Activated naive CD4-positive, alpha-beta T cell treated with anti-CD3 and anti-CD28 coated beads for 36 hours (primary cell): ENCODE measurements at places on chromosomes 3 and 15. TPM values are rescaled to one million over a fixed set of nuclear protein-coding genes. Genes with fewer than 3 reads are reported as not detected.

Gene MFGE8
- 28.2 TPM for total RNA-seq

Gene LMAN1L
- total RNA-seq: not detected

Gene RSRC1
- 48.4 TPM for total RNA-seq

Gene STX19
- total RNA-seq: not detected

Gene ABI3BP
- not detected for total RNA-seq

Gene GASK1A
- not detected for total RNA-seq

DNA sequence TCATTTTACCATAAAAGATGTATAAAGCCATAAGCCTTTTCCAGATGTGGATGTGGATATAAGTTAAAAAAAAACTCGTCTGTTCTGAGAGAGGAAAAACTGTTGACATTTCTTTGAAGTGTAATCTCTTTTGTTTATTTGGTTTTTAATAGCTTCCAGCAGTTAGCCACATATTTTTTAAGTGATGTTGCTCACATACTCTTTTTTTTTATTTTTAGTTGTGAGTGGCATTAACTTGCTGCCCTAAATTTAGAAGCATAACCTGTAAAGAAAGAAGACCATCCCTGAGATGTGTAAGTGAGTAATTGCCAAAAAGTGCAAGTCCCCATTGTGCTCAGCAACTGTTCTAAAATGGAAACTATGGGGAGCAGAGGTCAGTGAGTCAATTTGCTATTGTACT is 415.9 kb upstream of the MDFIC2 start:
- DNase-seq: no peak

DNA sequence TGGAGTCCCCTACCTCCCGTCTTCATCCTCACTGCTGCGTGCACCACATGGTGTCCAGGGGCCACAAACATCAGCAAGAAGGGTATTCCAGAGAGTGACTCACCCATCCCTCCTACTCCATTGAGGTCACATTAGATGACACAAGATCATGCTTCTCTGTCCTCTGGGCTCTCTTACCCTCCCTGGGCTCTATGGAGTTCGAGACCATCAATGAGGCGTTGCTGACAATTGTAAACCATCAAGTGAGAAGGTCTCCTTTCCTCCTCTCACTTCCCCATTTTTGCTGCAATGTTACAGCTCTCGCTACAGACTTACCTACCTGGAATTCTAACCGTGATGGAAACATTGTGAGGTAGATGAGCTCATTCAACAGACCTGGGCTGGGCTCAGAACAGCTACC is 51.7 kb downstream of the HMCES start:
- no peak for DNase-seq

DNA sequence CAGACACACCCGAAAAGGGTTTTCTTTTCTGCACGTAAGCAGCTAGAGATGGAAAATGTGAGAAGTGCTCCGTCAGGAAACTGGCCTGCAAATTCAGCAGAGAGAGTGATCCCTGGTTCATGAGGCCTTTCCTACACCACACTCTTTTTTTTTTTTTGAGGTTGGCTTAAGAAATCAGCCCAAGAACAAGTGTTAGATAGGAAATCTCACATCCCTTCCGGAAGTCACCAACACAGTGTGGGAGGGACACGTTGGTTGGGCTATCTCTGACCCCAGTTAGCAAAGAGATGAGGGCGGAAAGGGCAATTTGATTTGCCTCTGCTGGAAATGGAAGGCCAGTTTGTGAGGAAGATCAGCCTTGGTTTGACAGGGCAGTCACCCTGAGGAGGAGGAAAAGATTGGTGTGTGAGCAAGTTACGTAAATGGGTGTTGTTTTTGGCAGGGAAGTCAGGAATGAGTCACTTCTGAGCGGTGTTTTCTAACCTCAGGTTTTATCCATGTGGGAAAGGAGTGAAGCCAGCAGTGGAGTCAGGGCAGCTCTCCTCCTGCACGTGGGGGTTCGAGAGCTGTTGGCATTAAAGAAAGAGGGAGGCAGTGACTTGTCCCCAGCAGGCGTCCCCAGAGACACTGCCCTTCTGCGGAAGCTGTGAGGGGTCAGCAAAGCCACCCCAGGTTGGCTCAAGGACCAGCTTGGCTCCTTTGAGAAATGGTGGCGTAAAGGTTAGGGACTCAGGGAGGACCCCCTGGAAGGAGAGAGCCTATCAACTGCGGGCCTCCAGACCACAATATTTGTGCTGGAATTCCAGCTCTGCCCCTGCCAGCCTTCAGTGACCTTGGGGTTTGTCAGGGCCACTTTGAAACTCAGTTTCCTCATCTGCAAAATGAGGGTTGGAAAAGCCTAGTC is 237.6 kb upstream of the BHLHE40 start:
- DNase-seq: no peak

- DNase-seq: no peak
Observed at GRCh38 chr15:84575493-84575892, 25.3 kb upstream of the ZSCAN2 start.

DNA sequence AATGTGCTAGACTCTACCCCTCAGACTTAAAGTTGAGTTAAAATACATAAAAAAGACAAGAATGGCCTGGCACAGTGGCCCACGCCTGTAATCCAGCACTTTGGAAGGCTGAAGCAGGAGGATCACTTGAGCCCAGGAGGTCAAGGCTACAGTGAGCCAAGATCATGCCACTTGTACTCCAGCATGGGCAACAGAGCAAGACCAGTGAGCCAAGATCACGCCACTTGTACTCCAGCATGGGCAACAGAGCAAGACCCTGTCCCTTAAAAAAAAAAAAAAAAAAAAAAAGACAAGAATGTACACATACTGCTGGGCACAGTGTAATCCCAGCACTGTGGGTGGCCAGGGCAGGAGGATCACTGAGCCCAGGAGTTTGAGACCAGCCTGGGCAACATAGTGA is 17.4 kb downstream of the DIS3L start:
- no peak for DNase-seq

GRCh38 chr3:55607844-55608243 is 120.7 kb upstream of the WNT5A start:
- no peak for DNase-seq
